Muscle of leg (tissue), 16 donors: ENCODE measurements at places on chromosomes 2 and 18.

DNA sequence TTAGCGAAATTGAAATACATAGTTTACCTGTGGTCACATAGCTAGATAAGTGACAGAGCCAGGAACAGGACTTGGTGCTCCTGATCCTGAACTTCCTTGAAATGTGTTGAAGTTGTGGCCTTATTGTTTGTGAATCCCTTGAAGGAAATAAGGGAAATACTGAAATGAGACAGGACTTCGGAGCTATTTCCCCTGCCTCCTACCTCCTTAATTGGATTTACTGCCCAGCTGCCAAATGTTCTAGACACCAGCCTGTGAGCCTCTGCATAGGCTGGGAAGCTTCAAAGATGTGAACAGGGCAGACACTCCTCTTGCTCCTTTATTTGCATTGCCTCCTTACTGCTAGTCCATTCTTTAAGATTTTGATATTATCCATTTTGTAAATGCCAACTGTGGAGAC is 135.2 kb downstream of the PRPF40A start:
- no peak for DNase-seq

DNA sequence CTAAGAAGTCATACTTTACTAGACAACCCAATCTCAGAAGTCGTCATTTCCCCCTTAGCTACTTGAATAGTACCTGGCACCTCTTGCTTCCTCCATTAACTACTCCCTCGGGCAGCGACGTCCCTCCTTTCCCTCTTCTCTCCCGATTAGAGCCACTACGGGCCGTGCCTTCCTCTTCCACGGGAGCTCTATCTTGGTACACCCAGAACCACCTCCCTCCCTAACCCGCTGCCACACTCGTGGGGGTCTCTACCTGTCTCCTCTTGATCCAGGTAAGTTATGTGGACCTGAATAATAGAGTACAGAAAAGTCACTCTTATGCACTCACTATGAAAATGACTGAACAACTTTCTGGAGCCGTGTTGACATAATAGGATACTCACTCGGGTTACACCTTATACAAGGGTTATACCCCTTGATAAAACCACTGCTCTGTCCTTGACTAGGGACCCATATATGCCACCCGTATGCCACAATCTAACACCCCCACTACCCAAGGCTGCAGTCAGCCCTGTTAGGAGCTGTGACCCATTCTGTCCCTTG is 595 bp upstream of the HDHD2 start:
- DNase-seq: no peak

- peak; percentile 7 for DNase-seq
Measured at GRCh38 chr2:119315241-119315925, 51.3 kb downstream of the C2orf76 start.

- DNase-seq: peak; percentile 11
Measured at GRCh38 chr2:212995920-212996319, 155.5 kb downstream of the IKZF2 start.

GRCh38 chr18:72692086-72692485 is 147.9 kb upstream of the CBLN2 start:
- DNase-seq: no peak

- no peak for DNase-seq
Measured at GRCh38 chr2:27378809-27379290, 1.7 kb downstream of the ZNF513 start.

DNA sequence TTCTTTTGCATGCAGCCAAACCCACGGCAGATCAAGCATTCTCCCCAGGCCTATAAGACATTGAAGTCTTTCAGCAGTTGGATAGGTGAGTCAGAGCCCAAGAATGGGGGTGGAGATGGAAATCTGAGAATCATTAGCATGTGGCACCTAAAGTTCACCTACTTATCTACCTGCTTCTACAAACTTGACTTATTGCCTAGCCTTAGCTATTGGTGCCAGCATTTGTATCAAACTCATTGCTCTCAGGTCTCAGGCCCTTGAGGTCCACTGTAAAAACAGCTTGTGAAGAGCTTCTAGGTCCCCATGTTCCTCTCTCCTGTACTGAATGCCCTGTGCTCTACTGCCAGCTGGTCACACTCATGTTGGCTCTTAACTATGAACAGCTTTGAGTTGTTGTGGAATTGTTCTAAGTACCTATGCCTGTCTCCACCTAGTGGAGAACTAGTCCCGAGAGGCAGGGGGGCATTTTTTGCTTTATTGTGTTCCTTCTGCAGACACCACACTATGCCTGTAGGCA is 278.4 kb upstream of the SPRED2 start:
- DNase-seq: no peak

GRCh38 chr2:100248044-100248330 is 74.3 kb downstream of the LONRF2 start:
- DNase-seq: no peak

DNA sequence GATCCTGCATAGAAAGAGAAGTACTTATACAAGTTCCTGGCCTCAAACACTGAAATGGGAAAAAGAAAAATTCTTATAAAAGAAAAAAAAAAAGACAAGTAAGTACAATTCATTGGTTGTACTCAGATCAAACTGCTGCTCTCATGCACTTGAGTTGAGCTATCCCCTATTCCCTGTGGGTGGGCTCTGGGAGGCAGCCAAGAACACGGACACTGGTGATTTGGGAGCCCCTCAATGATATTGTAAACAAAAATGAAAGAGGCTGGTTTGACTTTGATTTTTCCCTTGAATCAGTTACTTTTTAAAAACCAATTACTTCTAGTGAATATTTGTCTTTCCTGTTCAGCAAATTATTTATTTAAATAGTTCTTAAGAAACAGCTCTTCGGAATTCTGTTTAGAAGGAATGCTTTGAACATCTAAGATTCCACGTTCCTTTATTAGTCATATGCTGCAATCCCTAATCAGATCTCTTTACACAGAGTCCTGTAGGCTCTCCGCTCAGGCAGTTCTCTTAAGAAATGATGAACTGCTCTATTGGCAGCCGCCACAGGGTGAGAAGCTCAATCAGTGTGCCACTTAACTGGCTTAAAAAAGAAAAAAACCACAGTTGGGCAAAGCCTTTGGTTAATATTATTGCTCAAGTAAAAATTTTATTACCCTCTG is 225.1 kb downstream of the TMEM182 start:
- peak; percentile 16 for DNase-seq

DNA sequence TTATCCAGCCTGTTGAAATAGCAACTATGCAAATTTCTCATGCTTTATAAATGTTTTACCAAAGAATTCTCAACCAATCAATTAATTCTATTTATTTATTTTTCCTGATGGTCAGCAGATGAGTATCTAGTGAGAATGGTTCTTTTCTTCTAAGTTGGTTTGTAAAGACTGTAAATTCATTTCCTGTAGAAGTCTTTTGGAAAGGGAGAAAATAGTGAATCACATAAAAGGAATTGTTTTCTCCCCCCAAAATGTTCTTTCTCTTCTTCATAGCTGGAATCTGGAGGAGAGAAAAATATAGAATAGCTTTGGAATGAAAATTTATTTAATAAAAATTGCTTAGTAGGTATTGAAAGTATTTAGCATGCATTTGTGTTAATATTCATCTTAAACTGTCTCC is 836.1 kb upstream of the ZEB2 start:
- no peak for DNase-seq

- DNase-seq: no peak
Measured at GRCh38 chr2:157948856-157949255, 72.7 kb upstream of the ACVR1 start.

DNA sequence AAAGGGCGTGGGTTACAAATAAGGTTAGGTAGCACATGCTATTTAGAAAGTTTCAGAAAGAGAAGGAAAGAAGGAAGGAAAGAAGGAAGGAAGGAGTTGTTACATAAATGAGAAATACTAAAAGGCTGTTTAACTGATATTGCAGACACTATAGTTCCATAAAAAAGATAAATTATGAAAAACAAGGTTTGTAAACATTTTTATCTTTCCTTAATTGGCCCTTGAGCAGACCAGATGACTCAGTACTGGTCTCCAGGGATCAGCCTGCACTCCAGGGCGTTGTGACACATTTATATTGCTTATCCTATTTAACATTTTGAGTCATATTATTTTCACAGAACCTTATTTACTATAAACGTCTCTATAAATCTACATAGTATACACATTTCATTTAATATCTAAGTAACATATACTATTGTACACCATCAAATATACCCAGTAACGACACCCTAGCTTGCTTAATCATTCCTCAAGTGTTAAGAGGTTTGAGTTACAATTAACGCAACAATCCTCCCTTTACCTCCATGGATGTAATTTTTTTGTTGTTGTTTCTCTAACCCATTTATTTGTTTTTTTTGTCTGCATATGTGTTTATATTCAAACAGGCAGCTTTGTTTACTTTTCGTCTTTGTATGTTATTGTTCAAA is 2.8 kb upstream of the RAB31 start:
- DNase-seq: no peak

GRCh38 chr2:21358976-21359375 is 235.2 kb downstream of the TDRD15 start:
- DNase-seq: no peak

GRCh38 chr2:20371323-20372025 is 20.8 kb upstream of the PUM2 start:
- DNase-seq: peak; percentile 72

- peak; percentile 88 for DNase-seq
Measured at GRCh38 chr2:231640241-231640640, 47.6 kb downstream of the TEX44 start.

DNA sequence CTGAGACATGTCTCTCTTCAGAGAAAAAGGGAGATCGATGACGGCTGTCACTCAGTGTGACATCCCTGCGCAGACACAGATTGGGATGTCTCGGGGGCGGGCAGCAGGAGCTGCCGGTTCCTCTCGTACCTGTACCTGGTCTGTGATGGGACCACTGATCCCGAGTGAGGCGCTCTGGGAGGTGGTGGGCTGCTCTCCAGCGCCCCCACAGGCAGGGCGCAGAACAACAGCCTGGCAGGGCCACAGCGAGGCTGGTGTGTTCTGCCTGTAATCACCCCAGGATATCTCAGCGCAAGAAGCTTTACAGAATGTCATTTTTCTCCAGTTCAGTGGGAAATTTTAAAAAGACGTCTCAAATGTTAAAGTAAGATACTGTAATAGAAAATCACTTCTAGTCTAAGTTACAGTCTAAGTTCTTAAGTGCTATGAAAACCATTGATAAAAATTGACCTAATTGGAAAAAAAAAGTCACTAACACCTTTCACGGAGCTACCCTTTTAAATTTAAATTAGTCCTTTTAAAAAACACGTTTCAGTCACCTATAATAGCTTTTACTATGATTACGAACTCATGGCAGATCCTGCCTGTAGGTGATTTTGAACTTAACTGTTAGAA is 189.8 kb downstream of the SNTG2 start:
- no peak for DNase-seq
